ENCODE measurements at places on chromosomes 3 and 15. TPM values are rescaled to one million over a fixed set of nuclear protein-coding genes. Genes with fewer than 3 reads are reported as not detected.

DNA sequence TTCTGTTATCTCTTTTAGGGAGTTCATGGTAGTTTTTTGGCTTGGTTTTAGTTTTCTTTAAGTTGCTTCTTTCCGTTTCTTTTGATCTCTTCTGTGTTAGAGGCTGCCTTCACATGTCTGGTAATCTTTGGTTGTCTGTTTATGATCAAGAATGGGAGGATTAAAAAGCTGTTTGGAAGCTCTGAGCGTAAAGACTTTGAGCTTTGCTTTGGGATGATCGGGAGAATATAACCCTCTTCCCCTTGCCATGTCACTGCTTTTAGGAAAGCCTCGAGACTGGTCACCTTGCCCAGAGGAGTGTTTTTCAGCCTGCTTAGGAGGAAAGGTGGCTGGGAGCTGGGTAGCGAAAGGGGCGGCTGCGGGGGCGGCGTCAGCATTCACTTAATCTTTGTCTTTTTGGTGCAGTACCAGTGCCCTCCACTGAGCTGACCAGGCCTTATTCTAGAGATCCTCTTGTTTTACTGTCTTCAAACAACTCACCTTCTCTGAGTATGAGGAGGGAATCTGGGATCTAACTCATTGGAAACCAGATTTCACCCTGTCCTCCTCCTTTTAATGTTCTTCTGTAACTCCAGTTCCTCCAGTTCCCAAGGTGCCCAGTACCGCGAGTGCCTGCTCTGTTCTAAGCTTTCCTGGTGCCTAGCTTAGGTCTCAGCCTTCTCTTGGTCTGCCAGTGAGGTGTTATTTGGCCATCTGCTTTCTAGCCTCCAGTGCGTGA is 15.5 kb downstream of the TATDN2 start:
- peak; percentile 51 for DNase-seq

LEKR1 gene
- not detected for total RNA-seq

SEMA3G gene
- total RNA-seq = 0.13 TPM

GRCh38 chr15:32834156-32834555 is 116.4 kb downstream of the GREM1 start:
- no peak for DNase-seq

VPS39 gene
- total RNA-seq = 63.8 TPM

- DNase-seq = no peak
These were observed 113.7 kb upstream of the RBMS3 start for GRCh38 chr3:29167180-29167579.

GRCh38 chr3:14511623-14512280 is 28.4 kb downstream of the GRIP2 start:
- no peak for DNase-seq

ECE2 gene
- not detected for total RNA-seq

GRCh38 chr3:130811557-130811956 is 64.9 kb upstream of the PIK3R4 start:
- DNase-seq = no peak

DNA sequence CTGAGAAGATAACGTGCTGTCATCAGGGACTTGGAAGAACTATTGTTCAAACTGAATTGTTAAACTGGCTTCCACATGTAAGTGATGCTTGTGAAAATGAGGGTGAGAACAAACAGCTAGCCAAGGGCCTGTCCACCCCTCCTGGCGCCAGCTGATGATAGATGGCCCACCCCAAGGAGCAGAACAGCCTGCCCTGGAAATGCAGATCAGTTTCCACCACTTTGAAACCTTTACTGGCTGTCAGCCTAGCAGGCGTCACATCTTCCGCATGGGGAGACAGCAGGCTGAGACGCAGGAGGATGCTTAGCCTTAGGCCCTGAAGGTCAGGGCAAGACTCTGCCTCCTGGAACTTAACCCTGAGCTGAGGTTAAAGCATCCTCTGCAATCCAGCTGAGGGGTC is 6.4 kb upstream of the SLC51B start:
- no peak for DNase-seq

- DNase-seq = no peak
These were observed 8.7 kb downstream of the ARHGAP31 start for GRCh38 chr3:119302697-119303551.

GABRA5 gene
- total RNA-seq = not detected

GRCh38 chr3:197427021-197427420 is 128.6 kb upstream of the DLG1 start:
- no peak for DNase-seq

DNAH12 gene
- not detected for total RNA-seq

GRCh38 chr3:194736277-194736895 is 50.7 kb downstream of the FAM43A start:
- DNase-seq = no peak

DNA sequence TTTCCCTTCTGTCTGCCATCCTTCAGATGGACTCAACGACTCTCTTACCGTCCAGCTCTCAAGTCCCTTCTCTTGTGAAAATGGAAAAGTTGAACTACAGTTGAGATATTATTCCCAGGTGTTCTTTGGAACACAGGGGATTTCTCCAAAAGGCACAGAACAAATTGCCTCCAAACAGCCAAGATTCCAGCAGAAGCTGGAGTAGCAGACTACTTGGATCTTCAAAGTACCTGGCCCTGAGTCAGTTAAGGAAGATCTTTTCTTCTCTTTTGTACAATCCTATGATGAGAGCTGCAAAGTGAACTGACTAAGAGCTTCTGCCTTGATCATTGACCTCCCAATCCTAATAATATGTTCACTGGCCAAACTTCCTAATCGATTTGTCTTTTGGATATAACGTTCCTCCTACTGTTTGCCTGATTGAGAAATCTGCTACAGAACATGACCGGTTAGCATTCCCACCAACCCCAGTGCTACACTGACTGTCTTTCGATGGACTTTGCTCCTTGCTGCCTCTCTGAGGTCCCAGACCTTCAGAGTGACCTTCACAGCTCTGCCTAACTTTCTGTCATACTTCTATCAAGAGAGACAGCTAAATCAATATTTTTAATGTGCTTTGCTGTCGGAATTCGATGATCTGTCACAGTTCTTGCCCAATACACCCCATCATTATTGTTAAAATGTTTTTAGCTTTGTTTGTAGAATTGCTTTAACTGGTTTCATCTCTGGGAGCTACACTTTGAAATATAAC is 21.9 kb downstream of the PAQR9 start:
- DNase-seq = no peak

RNF123 gene
- total RNA-seq = 53.8 TPM

COLQ gene
- 0.96 TPM for total RNA-seq

RAP2B gene
- total RNA-seq = 16.0 TPM

DNA sequence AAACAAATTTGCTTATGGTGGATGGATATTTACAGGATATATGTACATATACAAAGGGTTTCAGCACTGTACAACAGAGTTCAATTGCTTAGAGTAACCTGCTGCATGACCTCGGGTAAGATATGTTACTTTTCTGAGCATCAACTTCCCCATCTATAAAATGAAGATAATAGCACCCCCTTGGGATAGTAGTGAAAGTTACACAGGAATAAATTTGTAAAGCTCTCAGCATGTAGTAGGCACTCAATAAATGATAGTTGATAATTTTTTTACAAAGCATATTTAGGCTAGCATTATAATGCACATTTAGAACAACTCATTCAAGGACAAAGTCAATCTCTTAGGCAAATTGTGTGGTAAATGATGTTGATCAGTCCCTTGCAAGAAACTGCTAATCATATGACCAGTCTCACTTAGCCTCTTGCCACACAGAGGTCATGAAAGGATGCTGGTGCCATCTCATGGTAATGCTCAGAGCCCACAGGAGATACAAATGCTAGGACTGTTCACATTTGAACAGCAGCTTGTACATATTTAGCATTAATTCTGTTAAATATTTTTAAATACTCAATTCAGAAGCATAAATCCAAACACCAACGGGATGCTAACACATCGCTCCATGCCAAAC is 123.9 kb downstream of the MAGI1 start:
- DNase-seq = no peak

ASB14 gene
- not detected for total RNA-seq

CEP152 gene
- total RNA-seq = 28.0 TPM

DNA sequence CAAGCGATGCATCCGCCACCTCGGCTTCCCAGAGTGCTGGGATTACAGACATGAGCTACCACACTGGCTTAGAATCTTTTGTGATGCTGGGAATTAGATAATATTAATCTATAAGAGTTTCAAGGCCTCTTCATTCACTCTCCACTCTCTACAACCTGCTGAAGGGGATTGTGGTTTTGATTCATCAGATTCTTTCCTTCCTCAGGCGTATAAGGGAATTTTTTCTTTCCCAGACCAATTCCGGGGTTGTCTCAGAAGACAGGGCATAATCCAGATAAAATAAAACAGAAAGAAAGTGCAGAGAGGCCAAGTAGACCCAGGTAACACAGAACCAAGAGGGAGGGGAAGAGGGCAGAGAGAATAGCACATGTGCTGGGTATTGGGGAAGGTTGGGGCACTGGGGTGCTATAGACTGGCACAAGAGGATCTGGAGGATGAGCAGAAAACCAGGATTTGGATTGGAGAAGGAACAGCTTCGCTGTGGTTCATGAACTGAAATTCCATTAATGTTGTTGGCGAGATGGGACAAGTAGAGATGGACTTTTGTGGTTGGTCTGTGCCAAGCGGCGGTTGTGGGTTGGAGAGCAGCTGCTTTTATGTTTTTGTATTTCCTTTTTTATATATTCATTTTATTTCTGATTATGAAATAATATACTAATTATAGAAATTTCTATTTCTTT is 12.8 kb downstream of the ARL6IP5 start:
- DNase-seq = no peak
